ENCODE measurements at places on chromosomes 2 and 18.
A peak's percentile ranks its signal among the peaks of the same experiment; 100 is the strongest.

GRCh38 chr2:69943843-69944525 is 17.4 kb downstream of the ASPRV1 start:
- DNase-seq: no peak

GRCh38 chr2:54372361-54372760 is 83.8 kb upstream of the SPTBN1 start:
- no peak for DNase-seq

DNA sequence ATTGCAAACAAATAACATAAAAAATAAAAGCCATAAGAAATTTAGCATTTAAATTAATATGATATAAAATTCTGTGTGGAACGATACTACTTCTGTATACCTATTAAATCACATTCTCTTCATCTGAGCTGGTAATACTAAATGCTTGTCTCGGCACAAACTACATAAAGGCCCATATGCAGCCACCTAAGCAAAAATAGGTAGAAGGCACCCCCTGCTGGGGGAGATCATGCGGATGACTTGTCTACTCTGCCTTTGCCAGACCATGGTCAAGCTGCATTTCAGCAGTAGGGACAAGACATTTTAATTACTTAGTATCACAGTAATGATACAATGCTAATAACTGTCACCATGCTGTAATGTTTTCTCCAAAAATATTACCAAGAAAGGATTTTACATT is 108.0 kb downstream of the CDH19 start:
- peak; percentile 67 for DNase-seq

- DNase-seq: peak; percentile 68
These were observed 132.1 kb downstream of the MBP start for GRCh38 chr18:77000527-77000926.

GRCh38 chr18:79951545-79952455 is at the start of gene SLC66A2:
Gene SLC66A2, minus strand, starts transcription at chr18:79951653. Its CDS starts 727 bp downstream, at chr18:79950926.
- DNase-seq: peak; percentile 95

DNA sequence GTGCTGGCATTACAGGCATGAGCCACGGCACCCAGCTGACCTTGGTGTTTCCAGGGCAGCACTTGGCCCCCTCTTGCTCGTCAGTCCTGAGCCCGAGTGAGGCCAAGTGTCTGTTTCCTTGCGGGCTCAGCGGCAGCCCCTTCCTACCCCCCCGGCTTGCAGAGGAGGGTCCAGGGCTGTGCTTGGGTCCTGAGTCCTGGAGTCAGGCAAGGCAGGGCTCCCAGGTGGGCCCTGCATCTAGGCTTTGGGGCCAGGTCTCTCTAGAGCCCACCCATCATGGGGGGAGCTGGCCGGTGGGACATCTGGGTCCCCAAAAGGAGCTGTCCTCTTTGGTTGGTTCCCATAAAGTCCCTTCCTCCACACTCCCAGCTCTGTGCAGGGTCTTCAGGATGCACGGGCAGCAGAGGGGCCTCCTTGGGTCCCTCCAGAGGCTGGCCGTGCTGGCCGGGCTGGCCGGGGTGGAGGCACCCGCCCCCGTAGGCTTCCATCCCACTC is 63.7 kb upstream of the HPCAL1 start:
- peak; percentile 8 for DNase-seq

DNA sequence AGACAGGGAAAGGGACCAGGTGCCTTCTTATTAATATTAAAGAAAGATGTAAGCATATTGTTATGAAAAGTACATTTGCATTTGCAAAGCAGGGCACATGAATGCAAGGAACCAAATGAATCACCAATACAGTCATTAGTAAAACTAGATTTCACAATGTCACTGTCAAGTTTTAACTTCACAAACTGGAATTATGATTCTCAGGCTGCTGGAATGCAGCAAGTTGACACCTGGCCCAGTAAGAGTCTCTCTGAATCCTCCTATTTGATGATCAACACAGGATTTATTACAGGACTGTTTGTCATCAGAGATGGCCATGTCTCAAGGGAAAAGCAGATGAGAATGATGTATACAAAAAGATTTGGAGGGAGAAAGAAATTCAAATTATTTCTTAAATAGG is 72.9 kb upstream of the STK39 start:
- DNase-seq: no peak

DNA sequence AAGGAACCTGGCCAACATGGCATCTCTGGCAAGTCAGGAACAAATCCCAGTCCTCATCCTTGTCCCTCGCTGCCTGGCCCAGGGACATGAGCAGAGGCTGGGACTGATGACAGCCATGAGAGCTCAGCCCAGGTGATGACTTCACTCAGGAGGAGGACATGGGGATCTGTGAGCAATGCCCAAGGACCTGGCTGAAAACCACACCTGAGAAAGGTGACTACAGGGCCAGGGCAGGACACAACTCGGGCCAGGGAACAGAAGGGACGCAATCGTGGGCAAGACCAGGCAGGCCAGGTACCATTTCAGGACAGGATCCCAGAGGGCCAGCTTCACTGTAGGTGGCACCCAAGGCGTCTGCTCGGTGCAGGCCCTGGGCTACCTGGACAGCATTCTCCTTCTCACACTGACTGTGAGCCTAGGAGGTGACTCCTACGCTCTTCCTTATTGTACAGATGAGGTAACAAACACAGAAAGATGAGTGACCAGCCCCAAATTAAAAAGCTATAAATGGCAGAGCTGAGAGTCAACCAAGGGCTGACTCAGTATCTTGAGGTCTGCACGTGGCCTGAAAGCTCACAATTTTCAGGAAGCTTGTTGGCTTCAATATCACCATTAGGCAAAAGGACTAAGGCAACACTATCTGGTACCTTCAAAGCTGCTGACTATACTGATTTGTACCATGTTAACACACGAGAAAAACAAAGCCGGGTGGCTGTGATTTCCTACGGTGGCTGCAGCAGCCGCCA is 141.1 kb downstream of the EIPR1 start:
- DNase-seq: no peak

DNA sequence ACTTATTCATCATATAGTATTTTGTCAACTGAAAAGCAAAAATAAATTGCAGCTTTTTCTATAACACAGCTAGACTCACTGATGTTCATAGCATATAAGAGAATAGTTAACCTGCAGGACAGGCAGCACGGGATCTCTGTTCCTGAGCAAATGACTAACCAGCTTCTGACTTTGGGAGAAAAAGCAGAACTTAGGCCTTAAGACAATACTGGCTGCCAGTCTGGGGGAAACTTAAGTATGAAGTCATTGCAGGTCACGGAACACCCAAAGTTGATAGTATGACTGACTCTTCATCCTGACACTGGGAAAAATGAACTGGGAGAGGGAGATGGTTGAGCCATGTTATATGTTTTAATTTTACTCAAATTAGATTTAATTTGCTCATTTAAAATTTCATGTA is 113.0 kb downstream of the DPP4 start:
- no peak for DNase-seq

- DNase-seq: no peak
These were observed 84.1 kb downstream of the GLI2 start for GRCh38 chr2:120819720-120820210.

DNA sequence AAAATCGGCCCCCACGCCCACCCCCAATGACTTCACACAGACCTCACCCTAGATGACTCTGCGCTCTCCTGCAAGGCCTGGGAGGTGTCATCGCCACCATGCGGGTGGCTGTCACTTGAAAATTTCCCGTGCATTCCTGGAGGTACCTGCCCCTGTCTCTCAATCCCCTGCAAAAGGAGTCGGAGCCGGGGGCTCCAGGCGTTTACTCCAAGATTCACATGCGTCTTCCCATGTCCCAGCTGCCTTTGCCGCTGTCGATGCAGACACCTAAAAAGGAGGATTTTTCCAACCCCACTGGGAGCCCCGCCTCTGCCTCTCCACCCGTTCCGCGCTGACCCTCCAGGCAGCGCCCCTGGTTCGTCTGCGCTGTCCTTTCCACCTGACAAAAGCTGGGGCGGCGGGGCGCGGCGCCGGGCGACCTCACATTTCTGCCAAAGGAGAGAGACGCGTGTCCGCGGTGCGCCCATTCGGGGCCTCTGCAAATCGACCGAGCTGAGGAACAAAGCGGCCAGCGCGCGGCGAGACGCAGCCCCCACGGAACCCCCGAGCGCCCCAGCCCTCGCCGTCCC is 667 bp downstream of the REEP1 start:
- DNase-seq: no peak

GRCh38 chr18:57052759-57053158 is 94.1 kb upstream of the BOD1L2 start:
- no peak for DNase-seq

- no peak for DNase-seq
These were observed 66.0 kb downstream of the MAP3K20 start for GRCh38 chr2:173141666-173142065.

DNA sequence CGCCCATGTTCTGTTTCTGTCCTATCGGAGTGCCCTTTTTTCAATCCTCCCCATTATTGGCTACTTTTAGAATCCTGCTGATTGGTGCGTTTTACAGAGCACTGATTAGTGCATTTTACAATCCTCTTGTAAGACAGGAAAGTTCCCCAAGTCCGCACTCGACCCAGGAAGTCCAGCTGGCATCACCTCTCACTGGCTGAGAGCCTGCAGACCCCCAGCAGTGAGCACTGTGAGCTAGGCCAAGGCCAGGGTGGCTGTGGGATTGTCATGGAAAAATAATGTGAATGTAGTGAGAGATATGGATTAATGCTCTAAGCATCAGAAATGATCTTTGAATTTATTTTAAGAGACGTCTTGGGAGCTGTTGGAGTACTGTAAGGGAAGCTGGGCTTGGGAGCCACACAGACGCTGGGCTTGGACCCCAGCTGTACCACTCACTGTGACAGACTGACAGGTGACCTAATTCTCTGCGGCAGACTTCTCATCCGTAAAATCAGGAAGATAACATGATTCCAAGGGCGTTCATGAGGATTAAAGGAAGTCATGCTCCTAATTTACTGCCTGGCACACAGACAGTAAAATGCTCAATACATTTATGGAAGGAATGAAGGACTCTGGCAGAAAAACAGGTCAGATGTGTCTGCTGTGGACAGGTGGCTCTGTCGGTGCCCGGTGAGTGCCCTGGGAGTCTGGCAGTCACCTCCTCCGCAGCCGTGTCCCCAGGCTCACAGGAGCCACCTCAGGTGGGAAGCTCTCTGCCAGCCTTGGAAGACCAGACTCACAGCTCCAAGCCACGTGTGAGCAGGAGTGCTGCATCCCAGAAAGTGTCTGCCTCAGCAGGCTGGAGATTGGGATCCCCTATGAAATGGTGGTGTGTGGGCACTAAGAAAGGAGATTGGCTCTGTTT is 105.5 kb downstream of the FAM168B start:
- DNase-seq: no peak

- DNase-seq: no peak
These were observed 66.2 kb upstream of the DLX2 start for GRCh38 chr2:172168917-172169346.

- no peak for DNase-seq
These were observed 1539.7 kb upstream of the ACVR2A start for GRCh38 chr2:146305164-146305563.

- no peak for DNase-seq
These were observed 2.6 kb downstream of the SLC66A2 start for GRCh38 chr18:79948719-79949411.

GRCh38 chr2:215727507-215728503 is 285.5 kb downstream of the MREG start:
- no peak for DNase-seq

GRCh38 chr2:133862400-133862977 is 294.2 kb upstream of the NCKAP5 start:
- DNase-seq: no peak

DNA sequence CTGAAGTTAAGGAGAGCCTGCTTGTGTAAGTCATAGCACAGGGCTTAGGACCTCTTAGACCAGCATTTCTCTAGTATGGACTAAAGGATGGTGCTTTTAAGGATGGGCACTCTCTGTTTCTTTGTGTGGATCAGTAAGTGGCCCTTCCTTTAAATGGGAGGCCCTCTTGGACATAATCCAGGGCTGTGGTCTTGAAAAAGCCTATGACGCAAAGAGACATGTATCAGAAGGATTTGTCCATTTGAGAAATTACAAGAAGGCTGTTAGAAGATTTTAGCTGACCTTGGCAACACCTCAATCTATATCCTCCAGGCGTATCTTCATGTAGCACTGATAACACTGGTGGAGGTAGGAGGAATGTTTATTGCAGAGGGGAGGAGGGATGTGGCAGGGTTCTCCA is 79.2 kb downstream of the PRPF40A start:
- no peak for DNase-seq

DNA sequence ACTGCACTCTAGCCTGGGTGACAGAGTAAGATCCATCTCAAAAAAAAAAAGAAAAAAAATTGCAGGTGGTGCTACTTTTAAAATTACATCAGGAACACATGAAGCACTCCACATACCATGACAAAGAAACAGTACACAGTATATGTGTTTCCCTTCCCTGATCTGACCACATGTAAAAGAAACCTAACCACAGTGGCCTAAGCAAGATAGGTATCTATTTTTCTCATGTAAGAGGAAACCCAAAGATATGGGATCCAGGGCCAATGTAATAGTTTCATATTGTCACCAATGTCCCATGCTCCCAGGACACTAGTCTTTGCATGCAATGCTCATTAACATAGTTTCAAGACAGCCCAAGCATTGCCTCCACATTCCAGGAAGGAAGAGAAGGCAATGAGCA is 99.9 kb downstream of the DYM start:
- no peak for DNase-seq

- DNase-seq: no peak
These were observed 30.7 kb downstream of the DGKD start for GRCh38 chr2:233384811-233385488.

GRCh38 chr2:130790804-130791616 is 35.7 kb downstream of the AMER3 start:
- DNase-seq: no peak

DNA sequence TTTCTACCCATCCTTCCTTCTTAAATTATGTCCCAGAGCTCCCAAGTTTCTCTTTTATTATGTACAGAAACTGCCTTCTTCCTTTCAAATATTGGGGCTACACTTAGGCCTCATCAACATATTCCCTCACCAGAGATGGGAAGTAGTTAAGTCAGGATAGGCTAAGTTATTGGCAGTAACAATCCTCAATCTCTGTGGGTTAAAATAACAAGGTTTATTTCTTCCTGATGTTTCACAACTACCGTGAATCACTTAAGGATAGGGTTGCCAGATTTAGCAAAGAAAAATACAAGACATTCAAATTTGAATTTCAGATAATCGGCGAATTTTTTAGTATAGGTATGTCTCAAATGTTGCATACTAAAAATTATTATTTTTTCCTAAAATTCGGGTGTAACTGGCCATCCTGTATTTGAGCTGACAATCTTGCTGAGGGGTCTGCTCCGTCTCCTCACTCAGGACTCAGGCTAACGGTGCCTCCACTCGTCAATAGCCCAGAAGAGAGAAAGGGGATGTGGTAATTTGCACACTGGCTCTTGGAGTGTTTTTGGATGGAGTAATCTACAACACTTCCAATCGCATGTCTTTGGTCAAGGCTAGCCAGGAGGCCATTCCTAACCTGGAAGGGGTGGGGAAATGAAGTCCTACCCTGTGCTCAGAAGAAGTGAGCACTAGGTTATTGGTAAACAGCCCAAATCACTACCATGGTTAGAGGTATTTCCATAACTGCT is 91.7 kb downstream of the ACTR3 start:
- DNase-seq: no peak

All from femur (tissue), 1 donor.